ENCODE measurements at places on chromosomes 1 and 21. TPM values are rescaled to one million over a fixed set of nuclear protein-coding genes. Genes with fewer than 3 reads are reported as not detected.

GRCh38 chr1:202010180-202011015 is at the start of gene ELF3:
Gene ELF3, plus strand, starts transcription at chr1:202010587. Its CDS starts 550 bp downstream, at chr1:202011137.
- H3K27ac ChIP-seq: no peak within 1 kb of the TSS
- H3K36me3 ChIP-seq: no peaks in the 10 kb centered on the region
- peak; percentile 75 for DNase-seq
- peaks cover 12% of the 10 kb centered on the region for H3K4me1 ChIP-seq
- no peak within 1 kb of the TSS for H3K4me3 ChIP-seq

GRCh38 chr1:47709872-47710231 is 272.0 kb downstream of the FOXD2 start:
- no peaks in the 10 kb centered on the region for H3K27me3 ChIP-seq
- H3K4me1 ChIP-seq: peaks cover 25% of the 10 kb centered on the region
- no peak overlapping the region for H3K27ac ChIP-seq
- no peak overlapping the region for H3K4me3 ChIP-seq

DNA sequence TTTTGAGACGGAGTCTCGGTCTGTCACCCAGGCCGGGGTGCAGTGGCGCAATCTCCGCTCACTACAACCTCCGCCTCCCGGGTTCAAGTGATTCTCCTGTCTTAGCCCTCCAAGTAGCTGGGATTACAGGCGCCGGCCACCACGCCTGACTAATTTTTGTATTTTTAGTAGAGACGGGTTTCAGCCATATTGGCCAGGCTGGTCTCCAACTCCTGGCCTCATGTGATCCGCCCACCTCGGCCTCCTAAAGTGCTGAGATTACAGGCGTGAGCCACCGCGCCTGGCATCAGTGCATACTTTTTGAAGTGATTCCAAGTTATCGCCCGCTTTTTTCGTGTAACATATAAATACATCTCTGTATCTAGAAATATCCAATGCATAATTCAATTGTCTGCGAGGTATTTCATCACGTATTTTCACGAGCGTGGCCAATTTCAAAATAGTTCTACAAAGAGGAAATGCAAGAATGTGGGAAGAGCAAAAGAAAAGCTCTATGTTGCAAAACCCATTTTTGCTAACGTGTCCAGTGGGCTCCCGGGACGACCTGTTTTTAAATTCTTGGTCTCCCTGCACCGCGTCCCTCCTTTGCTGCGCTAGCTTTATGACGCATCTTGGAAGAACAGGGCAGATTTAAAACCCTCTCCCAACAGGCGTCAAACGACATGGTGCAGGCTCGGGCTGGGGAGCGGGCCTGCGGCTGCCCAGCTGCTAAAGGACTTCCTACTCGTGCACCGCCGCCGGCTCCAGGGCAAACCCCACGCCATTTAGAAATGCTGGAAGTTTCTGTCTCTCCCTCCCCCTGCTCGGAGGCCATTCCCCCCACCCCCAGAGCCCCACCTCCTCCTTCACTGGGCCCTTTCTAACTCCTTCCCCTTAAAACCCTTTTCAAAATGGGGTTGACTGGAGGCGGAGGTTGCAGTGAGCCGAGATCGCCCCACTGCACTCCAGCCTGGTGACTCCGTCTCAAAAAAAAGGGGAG is 923 bp upstream of the IFNGR2 start:
- H3K27ac ChIP-seq: peak overlapping the region; percentile 65
- peaks cover 8% of the 10 kb centered on the region for H3K36me3 ChIP-seq
- peak; percentile 81 for DNase-seq
- H3K4me1 ChIP-seq: peaks cover 35% of the 10 kb centered on the region
- no peaks in the 10 kb centered on the region for H3K27me3 ChIP-seq

DNA sequence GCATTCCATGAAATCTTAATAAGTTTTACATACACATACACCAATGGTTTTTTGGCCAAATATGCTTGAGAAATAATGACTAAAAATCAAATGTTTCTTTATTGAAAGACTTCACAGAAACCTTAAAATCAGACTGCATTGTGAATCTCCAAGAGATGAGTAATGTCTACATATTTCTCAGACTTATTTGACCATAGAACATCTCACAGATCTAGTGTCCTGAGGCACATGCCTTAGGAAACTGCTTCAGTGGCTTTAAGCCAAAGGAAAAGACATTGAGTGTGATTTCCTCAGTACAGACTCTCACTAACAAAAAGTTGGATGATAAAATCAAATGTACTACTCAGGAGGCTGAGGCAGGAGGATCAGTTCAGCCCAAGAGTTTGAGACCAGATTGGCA is 6.2 kb upstream of the C1orf105 start:
- H3K4me3 ChIP-seq: no peak overlapping the region
- H3K36me3 ChIP-seq: no peaks in the 10 kb centered on the region
- no peak for DNase-seq
- H3K4me1 ChIP-seq: no peaks in the 10 kb centered on the region
- no peak overlapping the region for H3K27ac ChIP-seq

- H3K36me3 ChIP-seq: peaks cover 44% of the 10 kb centered on the region
- H3K4me3 ChIP-seq: no peak overlapping the region
- DNase-seq: no peak
- no peaks in the 10 kb centered on the region for H3K27me3 ChIP-seq
- H3K27ac ChIP-seq: peak overlapping the region; percentile 98
- H3K4me1 ChIP-seq: peaks cover 87% of the 10 kb centered on the region
Observed at GRCh38 chr1:1826356-1827088, 48.3 kb upstream of the NADK start.

DNA sequence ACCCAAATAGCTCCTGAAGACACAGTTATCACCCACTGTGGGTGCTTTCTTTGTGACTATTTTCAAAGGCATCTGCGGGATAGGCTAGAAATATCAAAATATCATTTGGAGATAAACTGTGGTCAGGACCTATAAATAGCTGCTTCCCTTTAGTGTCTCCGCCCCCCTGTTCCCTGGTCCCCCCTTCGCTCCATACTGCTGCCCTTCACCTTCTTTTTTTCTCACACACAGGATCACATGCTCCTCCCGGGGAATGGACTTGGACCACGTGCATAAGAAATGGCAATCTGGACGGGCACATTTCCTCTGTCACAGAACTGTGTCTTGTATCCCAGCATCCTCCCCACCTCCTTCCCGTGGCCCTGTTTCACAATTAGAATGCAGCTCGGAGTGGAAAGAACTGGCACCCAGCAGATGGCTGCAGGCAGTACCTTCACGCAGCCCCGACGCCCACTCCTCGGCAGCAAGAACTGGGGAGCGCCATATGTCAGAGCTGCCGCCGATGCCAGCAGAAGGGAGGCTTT is 68.8 kb upstream of the SSX2IP start:
- H3K4me1 ChIP-seq: peaks cover 12% of the 10 kb centered on the region
- no peaks in the 10 kb centered on the region for H3K36me3 ChIP-seq
- no peak overlapping the region for H3K27ac ChIP-seq
- peak overlapping the region; percentile 15 for H3K4me3 ChIP-seq

DNA sequence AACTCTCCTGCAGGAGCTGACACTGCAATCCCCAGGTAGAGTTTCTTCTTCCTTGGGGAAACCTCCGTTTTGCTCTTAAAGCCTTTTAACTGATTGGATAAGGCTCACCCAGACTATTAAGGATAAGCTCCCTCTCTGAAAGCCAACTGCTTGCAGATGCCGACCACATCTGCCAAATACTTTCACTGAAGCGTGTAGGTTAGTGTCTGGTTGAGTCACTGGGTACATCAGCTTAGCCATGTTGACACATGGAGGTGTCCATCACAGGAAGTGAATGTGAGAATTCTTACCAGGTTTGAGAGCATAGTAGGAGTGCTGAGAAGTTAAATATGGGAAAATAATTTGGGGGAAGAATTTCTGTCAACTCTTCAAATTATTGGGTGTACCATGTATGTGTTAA is 202.0 kb downstream of the AJAP1 start:
- no peaks in the 10 kb centered on the region for H3K36me3 ChIP-seq
- no peak for DNase-seq
- no peak overlapping the region for H3K27ac ChIP-seq
- no peaks in the 10 kb centered on the region for H3K4me1 ChIP-seq
- H3K27me3 ChIP-seq: no peaks in the 10 kb centered on the region

GRCh38 chr1:10056599-10056987 is 23.8 kb downstream of the UBE4B start:
- no peaks in the 10 kb centered on the region for H3K27me3 ChIP-seq
- no peaks in the 10 kb centered on the region for H3K4me1 ChIP-seq
- no peak for DNase-seq

DNA sequence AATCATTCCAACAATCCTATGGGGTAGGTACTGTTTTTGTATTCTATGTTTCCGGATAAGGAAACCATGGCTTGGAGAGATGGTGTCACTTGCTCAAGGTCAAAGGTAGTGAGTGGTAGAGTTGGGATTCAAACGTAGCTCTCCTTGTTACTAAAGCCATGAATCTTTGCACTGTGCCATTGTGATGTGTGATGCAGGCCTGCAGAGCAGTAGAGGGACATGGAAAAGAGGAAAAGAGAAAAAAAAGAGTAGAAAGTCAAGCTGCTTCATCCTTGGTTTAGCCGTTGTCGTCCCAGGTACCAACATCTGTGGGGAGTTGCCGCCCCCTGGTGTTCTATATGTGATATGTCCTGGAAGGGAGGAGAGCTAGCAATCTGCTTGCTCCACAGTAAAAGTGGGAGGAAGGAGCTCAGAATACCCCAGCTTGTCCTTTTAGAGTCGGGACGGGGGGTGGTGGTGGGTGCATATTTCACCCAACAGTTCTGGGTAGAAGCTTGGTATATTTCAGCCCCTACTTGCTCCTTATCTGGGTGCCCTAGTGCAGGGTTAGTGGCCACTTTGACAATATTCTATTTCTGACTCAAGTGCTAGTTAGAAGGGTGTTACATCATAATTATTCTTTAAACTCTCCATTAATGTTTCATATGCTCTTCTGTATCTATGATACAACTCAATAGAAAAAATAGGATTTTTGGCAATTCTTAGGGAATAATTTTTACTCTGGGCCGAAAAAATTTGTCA is 98.4 kb downstream of the EBNA1BP2 start:
- DNase-seq: peak; percentile 85
- H3K27ac ChIP-seq: no peak overlapping the region
- H3K4me3 ChIP-seq: no peak overlapping the region
- H3K4me1 ChIP-seq: 0 out of 2 replicates have a peak, but pooled peaks cover 4% of the 10 kb centered on the region
- H3K27me3 ChIP-seq: no peaks in the 10 kb centered on the region

DNA sequence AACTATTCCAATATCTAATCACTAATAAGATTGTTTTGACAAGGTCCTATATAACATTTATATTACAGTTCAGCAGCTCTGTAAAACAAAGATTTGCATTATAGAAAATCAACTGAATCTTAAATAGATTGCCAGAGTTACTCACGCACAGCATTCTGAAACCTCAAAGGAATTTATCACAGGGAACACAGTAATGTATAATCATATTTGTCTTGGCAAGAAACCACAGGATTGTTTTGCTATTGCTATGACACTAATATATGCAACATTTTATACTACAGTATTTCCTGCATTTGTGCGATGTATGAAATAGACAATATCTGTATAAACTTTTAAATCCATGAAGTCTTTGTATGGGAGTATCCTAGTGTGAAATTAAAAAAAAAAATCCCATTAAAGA is 101.4 kb downstream of the PLPPR5 start:
- no peak for DNase-seq
- no peaks in the 10 kb centered on the region for H3K4me1 ChIP-seq
- no peak overlapping the region for H3K4me3 ChIP-seq
- no peak overlapping the region for H3K27ac ChIP-seq

DNA sequence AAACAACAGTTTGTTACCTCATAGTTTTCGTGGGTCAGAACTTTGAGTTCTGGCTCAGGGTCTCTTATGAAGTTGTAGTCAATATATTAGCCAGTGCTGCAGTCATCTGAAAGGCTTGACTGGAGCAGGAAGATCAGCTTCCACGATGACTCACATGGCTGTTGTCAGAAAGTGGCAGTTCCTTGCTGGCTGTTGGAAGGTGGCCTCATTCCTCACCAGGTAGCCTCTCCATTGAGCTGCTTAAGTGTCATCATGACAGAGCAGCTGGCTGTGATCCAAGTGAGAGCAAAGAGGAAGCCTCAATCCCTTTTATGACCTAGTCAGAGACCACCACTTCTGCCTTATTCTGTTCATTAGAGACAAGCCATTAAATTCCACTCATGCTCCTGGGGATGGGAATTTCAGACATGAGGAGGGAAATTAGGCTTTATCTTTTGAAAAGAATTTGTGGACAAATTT is 5.6 kb downstream of the OSBPL9 start:
- no peaks in the 10 kb centered on the region for H3K27me3 ChIP-seq
- H3K36me3 ChIP-seq: no peaks in the 10 kb centered on the region
- no peak overlapping the region for H3K4me3 ChIP-seq
- DNase-seq: peak; percentile 51

GRCh38 chr1:3501856-3502640 is 47.6 kb downstream of the ARHGEF16 start:
- H3K36me3 ChIP-seq: no peaks in the 10 kb centered on the region
- no peaks in the 10 kb centered on the region for H3K4me1 ChIP-seq
- H3K4me3 ChIP-seq: no peak overlapping the region
- peak; percentile 62 for DNase-seq
- H3K27ac ChIP-seq: no peak overlapping the region

- H3K4me1 ChIP-seq: no peaks in the 10 kb centered on the region
- no peak overlapping the region for H3K27ac ChIP-seq
- no peak for DNase-seq
- H3K36me3 ChIP-seq: no peaks in the 10 kb centered on the region
- no peak overlapping the region for H3K4me3 ChIP-seq
Observed at GRCh38 chr1:112995890-112996289, 39.9 kb upstream of the SLC16A1 start.

GRCh38 chr1:118989878-118990378 is 1.8 kb upstream of the TBX15 start:
- H3K4me1 ChIP-seq: no peaks in the 10 kb centered on the region
- H3K4me3 ChIP-seq: no peak overlapping the region
- no peak for DNase-seq
- H3K27ac ChIP-seq: no peak overlapping the region
- H3K27me3 ChIP-seq: no peaks in the 10 kb centered on the region

The C2CD2 gene
- total RNA-seq: 0.07 TPM

The PTPRU gene
- 1.1 TPM for total RNA-seq

The SLAMF6 gene
- total RNA-seq: 19.3 TPM

The CBS gene
- 3.6 TPM for total RNA-seq

The SELE gene
- total RNA-seq: not detected

The GBP7 gene
- total RNA-seq: not detected

The LRRC38 gene
- total RNA-seq: not detected

The CDK18 gene
- total RNA-seq: 0.45 TPM

The CFHR2 gene
- not detected for total RNA-seq

Data from Karpas-422 (cell line).